ENCODE measurements at places on chromosomes 6 and 20.

- no peak for DNase-seq
These were observed 12.7 kb downstream of the FNDC1 start for GRCh38 chr6:159181914-159182313.

GRCh38 chr6:21461844-21462518, 131.6 kb upstream of the SOX4 start:
- DNase-seq: no peak

DNA sequence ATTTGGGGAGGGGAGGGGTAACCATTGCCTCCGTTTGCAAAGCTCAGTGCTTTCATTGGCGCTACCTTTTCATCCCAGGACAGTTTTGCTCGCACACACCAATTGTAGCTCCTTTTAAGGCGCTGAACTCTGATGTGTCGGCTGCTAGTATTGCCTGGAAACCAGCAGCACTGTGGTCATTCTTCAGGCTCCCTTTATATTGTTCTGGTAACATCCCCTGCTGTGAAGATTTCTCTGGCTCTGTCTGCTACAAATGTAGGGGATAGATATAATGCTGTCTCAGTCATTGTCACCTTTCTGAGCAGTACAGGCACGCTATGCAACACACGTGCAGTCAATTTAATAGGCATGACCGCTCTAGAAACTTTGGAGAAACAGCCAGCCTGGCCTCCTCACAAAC, 172.9 kb upstream of the SASH1 start:
- no peak for DNase-seq

GRCh38 chr6:2055911-2056310, 189.5 kb downstream of the GMDS start:
- no peak for DNase-seq

DNA sequence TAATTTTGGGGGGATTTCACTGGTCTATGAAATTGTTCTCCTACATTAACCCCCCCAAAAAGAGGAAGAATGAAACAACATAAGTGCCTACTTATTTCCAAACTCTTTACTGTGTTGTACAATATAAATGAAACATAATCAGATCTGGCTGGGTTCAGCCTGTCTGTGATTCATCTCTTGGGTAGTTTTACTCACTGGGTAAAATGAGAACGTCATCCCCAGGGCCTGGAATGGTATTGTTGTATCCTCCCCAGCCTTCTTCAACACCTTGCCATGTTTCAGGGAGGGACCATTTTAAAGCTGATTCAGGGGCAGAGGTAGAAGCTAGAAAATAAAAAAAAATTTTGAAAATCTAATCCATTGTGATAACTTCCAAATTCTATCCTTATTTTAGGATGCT, 256.7 kb downstream of the PKHD1 start:
- no peak for DNase-seq

GRCh38 chr6:28134015-28134414, 7.7 kb upstream of the ZKSCAN8 start:
- DNase-seq: no peak

DNA sequence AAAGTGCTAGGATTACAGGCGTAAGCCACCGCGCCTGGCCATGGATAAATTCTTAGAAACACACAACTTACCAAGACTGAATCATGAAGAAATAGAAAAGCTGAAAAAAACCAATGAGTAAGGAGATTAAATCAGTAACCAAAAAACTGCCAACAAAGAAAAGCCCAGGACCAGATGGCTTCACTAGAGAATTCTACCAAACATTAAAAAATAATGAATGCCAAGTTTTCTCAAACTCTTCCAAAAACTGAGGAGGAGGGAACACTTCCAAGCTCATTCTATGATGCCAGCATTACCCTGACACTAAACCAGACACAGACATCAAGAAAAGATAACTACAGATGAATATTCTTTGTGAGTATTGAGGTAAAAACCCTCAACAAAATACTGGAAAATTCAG, 44.3 kb downstream of the USP49 start:
- no peak for DNase-seq
